T follicular helper cell (primary cell): ENCODE measurements at places on chromosomes 16 and 17.

DNA sequence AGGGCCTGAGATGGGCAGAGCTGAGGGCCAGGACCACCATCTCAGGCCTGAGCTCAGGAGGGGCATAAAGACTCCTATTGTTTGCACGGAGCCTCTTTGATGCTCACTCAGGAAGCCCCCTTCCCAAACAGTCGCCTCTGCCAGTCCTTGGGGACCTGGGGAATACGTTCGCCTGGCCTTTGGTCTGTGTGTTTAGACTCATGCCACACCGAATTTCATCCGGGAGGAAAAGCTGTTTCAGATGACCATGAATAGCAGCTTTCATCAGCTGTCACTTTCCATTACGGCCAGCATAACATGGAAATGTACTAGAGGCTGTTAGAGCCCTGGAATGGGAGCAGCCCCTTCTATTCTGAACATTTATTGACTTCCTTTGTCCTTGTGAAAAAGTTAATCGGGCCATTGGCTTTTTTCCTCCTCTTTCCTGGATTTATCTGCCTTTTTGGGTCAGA lies 139.0 kb downstream of the HS3ST3A1 start:
- no peak for DNase-seq

DNA sequence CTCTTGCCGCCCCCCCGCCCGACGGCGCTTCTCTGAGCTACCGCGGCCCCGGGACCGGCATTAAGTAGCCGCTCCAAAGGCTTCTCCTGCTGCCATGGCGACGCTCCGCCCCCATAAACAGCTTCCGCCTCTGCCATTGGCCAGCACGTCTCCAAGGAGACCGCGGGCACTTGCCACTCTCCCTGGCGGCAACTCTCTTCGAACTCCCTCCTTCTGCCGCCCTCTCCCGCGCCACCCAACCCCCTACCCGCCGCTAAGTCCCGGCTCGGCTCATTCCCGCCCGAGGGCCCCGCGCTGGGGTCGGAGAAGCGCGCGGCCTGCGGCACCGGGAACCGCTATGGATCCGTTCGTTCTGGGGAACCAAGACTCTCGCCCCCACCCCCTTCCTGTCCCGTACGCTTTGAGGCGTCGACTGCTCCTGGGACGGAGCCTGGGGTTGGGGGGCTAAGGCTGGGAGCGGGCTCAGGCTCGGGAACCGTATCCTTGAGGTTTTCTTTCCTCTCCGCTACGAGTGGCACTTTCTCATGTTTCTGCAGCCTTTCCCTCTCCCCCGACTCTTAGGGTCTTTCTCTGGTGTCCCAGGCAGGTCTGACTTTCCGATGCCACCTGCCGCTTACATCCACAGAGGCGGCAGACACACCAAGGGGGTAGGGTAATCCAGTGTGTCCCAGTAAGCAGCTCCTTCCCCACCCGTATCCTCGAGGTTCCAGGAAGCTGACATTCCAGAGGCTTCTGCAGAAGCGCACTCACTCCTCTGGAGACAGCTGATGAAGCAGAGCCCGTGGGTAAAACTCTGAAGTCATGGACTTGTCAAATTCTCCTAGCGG lies at the start of gene FOXJ1:
TSS of gene FOXJ1 (minus strand) at position 34 of the 827 bp plus-strand sequence. CDS start 850 bp downstream, outside the sequence.
- peak; percentile 90 for DNase-seq

- DNase-seq, result no peak
These were observed 131.0 kb downstream of the AATF start for GRCh38 chr17:37079735-37080134.

GRCh38 chr17:42442196-42442565 lies 16.5 kb upstream of the ATP6V0A1 start:
- DNase-seq, result no peak

GRCh38 chr17:64154313-64154695 lies 24.4 kb upstream of the ERN1 start:
- no peak for DNase-seq

DNA sequence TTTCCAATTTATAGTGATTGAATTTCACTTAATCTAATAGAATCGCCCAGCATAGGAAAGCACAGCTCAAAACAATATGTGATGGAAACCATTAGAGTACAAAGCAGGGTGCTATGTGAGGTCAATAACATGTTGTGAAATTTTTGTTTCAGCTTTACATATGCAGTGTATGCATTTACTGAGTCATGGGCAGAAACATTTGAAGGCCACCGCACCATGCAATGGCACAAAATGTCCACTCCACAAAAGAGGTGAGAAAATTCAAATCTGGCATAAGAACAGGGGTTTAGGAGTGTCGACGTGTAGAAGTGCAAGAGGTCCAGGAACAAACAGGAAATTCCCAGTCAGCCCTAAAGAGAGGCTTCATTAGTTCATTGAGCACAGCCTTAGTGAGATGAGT lies 131.2 kb downstream of the ANKFN1 start:
- no peak for DNase-seq

GRCh38 chr17:14715561-14715960 lies 414.7 kb downstream of the HS3ST3B1 start:
- DNase-seq, result no peak
